Stimulated activated CD8-positive, alpha-beta memory T cell treated with anti-CD3 and anti-CD28 coated beads, Interleukin-4, amount 100 ng/mL, for 24 hours (primary cell): ENCODE measurements at places on chromosomes 13 and 19.

GRCh38 chr19:16070366-16070990, 5.8 kb upstream of the TPM4 start:
- peak; percentile 53 for DNase-seq

DNA sequence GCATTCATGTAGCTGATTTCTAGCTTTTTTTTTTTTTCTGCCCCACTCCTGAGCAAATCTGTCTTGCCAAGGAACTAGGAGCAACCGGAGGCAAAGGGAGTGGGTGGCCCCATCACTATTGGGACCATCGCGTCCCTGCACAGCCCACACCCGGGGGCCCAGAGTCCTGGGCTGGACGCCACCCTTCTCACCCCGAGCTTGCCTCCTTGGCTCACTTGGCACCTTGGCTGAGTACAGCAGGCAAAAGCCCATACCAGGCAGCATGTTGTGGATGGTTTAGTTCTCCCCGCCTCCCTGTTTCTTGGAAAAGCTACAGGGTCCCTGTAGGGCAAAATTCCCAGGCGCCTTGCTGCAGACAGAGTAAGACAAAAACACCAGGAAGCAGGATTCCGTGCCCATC, 13.7 kb downstream of the SMIM24 start:
- no peak for DNase-seq

DNA sequence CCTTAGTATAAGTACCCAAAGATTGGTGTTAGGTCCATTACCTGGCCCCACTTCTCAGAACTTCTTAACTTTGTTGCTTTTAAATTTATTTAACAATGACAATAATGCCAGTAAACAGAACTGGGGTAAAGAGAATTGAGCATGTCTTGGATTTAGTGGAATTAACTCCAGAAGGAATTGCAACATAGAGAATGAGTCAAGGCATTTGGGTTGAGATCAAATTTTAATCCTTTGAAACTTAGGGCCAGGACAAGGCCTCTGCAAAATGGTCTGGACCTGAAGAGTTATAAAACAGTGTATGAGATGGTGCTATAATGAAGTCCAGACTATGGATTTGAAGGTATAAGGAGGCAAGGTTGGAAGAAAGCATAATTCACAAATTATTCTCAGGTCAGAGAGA, 1030.4 kb downstream of the SLITRK5 start:
- no peak for DNase-seq

GRCh38 chr19:35497406-35497805, 7.1 kb upstream of the KRTDAP start:
- no peak for DNase-seq

- no peak for DNase-seq
Measured at GRCh38 chr19:35144600-35145436, 1.8 kb downstream of the FXYD7 start.

GRCh38 chr13:102710261-102710679, 15.4 kb upstream of the METTL21C start:
- DNase-seq: no peak

GRCh38 chr19:39254531-39255345, 6.1 kb upstream of the IFNL4 start:
- no peak for DNase-seq

DNA sequence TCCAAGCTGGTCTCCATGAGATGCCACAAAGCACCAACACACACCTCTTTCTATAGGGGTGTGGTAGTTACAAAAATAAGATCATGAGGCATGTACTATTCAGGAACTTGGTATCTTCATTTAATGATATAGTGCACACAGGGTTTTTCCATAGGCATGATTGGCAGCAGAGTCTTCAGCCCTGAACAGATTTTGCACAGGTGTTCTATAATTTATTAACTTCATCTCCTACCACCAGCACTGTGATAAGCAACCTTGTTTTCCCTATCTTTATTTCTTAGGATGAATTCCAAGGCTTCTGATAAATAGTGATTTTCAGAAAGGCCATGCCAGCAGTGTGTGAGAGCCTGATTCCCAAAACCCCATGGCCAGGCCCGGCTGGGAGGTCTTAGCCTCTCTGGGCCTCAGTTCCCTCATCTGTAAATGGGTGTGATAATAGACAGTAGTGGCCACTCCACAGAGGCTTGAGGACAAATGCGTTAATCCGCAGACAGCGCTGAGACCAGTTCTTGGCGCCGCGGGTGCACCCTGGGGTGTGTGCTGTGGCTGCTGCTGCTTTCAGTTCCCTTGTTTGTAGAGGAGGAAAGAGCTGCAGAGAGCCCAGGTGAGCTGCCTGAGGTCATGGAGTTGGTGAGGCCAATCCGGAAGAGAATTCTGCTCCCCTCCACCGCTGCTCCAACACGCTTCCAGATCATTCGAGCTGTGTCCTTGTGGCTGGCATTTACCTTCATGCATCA, 33.1 kb downstream of the DHRS12 start:
- DNase-seq: no peak
